Stimulated activated memory B cell treated with anti-CD40 and anti-IgM and Interleukin-4, amounts not matched to agents 10 μg/mL and 1 μg/mL and 100 μg/mL, for 72 hours (primary cell): ENCODE measurements at places on chromosomes 11 and 22.

GRCh38 chr11:31262761-31263160 lies 106.8 kb downstream of the DCDC1 start:
- no peak for ATAC-seq

DNA sequence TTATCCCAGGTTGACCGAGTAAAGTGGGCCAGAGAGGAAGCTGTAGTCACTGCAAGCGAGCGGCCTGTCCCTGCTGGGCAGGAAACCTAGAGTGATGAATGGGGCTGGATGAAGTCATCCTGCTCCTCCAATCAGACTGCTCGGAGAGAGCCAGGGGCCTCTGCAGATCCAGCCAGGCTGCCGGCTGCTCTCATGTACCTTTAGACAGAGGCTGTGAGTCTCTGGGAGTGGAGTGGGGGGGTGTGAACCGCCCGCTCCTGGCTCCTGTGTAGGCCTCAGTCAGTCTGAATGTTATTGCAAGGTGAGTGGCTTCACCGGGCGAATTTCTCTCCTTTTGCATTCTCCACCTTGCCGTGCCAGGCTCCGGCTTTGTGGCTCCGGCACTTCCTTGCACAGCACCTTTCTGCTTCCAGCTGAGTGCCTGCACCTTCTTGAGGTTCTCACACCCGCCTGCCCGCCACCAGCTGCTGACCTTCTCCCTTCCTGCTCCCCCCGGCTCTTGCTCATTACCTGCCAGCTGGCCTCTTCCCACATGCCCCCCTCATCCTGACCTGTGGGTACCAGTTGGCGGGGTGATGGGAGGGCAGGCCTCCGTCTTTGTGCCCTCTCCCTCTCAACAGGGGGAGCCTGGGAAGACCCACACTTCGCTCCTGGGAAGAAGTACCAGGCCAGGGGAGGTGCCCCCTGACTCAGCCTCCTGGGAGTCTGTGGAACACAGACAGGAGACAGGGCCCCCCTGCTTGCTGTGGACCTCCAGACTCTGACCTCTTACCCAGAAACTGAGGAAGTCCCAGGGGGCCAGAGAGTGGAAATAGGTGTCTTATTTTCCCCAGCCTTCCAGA lies 79.9 kb downstream of the GRAMD1B start:
- ATAC-seq: no peak

DNA sequence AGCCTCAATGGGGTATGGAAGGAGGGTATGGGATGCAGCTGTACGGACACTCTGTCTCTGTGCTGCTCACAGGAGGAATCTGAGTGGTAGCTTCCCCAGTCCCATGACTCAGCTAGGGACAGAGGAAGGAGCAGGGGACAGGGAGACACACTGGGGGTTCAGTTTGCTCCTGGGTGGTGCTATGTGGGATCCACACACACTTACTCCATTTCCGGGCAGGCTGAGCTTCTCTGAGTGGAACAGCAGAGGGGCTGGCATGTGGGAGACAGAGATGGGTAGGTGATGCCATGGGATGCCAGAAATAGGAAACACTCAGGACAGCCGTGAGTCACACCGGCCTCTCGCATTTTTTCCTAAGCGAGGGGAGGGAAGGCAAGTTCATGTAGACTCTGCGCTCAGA lies 59.2 kb upstream of the KIRREL3 start:
- no peak for ATAC-seq

- ATAC-seq: no peak
These were observed 5.2 kb downstream of the GRIK4 start for GRCh38 chr11:120516461-120517389.
